ENCODE measurements at places on chromosomes 12 and 14. TPM values are rescaled to one million over a fixed set of nuclear protein-coding genes. Genes with fewer than 3 reads are reported as not detected.

- no peaks in the 10 kb centered on the region for H3K36me3 ChIP-seq
- no peak overlapping the region for H3K4me3 ChIP-seq
- H3K27me3 ChIP-seq = peaks cover 6% of the 10 kb centered on the region
- no peaks in the 10 kb centered on the region for H3K4me1 ChIP-seq
Observed at GRCh38 chr12:66603461-66603860, 75.4 kb downstream of the GRIP1 start.

GRCh38 chr14:68606176-68606575, 186.7 kb downstream of the ZFP36L1 start:
- no peak overlapping the region for H3K27ac ChIP-seq
- H3K4me3 ChIP-seq = no peak overlapping the region
- no peaks in the 10 kb centered on the region for H3K4me1 ChIP-seq
- no peaks in the 10 kb centered on the region for H3K27me3 ChIP-seq
- no peaks in the 10 kb centered on the region for H3K36me3 ChIP-seq

GRCh38 chr12:113862590-113863454, 103.3 kb downstream of the RBM19 start:
- H3K4me1 ChIP-seq = peaks cover 8% of the 10 kb centered on the region
- no peak overlapping the region for H3K4me3 ChIP-seq
- no peaks in the 10 kb centered on the region for H3K27me3 ChIP-seq
- no peak for DNase-seq
- no peak overlapping the region for H3K27ac ChIP-seq
- H3K36me3 ChIP-seq = peaks cover 19% of the 10 kb centered on the region

Gene PSEN1
- total RNA-seq = 31.6 TPM

Gene VDR
- total RNA-seq = 156 TPM

Gene CLEC4C
- total RNA-seq = not detected

Gene NABP2
- 62.0 TPM for total RNA-seq

Gene BEST3
- total RNA-seq = not detected
